Activated CD4-positive, alpha-beta T cell treated with anti-CD3 and anti-CD28 coated beads for 24 hours (primary cell): ENCODE measurements at places on chromosomes 3 and 15.

- no peak for DNase-seq
Measured at GRCh38 chr15:74179101-74179841, 5.8 kb downstream of the ISLR start.

- DNase-seq, result no peak
Measured at GRCh38 chr15:33148129-33148751, 46.3 kb downstream of the FMN1 start.

- DNase-seq, result peak; percentile 16
Measured at GRCh38 chr3:67381667-67382272, 272.6 kb downstream of the SUCLG2 start.

GRCh38 chr3:124516333-124516732, 213.9 kb upstream of the UMPS start:
- DNase-seq, result no peak

- DNase-seq, result no peak
Measured at GRCh38 chr3:18012436-18012835, 270.0 kb upstream of the TBC1D5 start.

GRCh38 chr3:181797431-181797830, 85.7 kb downstream of the SOX2 start:
- no peak for DNase-seq

GRCh38 chr3:23170291-23170690, 32.8 kb upstream of the UBE2E2 start:
- DNase-seq, result no peak

DNA sequence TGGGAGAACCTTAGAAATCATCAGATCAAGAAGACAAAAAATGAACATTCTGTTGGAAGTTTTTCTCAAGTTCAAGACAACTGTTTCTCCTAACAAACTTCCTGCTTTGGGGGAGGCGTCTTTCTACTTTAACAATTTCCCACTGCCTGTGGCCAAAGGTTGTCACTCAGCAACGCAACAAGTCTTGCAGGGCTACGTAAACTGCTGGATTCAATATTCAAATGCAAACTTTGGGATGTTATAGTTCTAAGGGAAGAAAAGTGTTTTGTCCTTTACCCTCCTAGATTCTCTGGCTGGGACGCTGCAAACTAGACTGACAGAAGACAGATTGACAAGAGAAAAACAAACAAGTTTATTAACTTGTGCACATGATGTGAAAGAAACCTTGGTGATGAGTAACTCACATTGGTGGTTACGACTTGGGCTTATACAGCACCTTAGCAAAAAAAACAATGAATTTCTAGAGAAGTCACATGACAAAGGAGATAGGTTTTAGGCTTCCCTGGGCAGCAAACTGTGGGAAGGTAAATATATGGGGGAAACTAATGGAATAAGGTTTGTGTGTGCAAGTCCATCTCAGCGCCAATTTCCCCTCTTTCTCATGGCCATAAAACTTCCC, 34.0 kb upstream of the ARPIN start:
- DNase-seq, result no peak

DNA sequence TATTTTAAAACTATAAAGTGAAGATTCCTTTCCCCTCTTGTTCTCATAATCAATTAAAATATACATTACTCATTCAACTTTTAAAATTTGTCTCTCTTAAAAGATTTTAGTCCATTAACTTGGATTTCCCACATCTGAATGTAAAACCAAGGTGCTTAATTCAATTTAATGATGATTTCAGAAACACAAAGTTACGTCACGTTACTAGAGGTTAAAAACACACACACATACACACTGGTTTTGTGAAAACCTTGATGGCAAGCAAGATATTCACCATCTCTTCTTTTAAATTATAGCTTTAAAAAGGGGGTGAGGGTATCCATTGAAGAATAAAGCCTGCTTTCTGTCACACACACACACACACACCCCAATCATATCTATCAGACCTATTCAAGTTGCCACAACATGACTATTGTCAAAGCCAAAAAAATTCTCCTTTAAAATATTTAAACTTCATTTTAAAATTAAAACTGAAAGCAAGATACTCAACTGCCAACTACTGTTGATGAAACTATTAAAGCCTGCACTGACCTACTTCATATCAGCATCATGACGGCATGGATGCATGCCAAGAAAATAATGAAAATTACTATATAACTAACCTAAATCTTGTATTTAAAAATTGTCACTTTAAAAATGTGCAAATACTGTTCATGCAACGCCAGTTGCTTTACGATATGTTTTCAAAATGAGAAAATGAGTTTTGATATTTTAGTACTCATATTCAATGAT, 2.1 kb downstream of the RFX7 start:
- no peak for DNase-seq

DNA sequence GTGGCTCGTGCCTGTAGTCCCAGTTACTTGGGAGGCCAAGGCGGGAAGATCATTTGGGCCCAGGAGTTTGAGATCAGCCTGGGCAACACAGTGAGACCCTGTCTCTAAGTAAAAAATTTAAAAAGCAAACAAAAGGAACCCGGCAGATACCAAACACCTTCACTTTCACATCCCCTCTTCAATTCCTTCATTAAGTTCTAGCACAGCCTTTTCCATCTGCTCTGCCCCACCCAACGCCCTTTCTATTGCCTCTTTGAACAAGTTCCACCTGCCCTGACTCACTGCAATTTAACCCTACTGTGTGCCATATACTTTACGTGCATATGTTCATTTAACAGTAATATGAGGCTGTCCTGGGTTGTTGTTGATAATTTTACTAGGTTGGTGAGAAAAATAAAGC, 12.4 kb upstream of the SPG11 start:
- DNase-seq, result no peak

- no peak for DNase-seq
Measured at GRCh38 chr3:108333961-108334360, 37.6 kb downstream of the HHLA2 start.

- DNase-seq, result no peak
Measured at GRCh38 chr15:93158097-93158900, 69.3 kb upstream of the RGMA start.

DNA sequence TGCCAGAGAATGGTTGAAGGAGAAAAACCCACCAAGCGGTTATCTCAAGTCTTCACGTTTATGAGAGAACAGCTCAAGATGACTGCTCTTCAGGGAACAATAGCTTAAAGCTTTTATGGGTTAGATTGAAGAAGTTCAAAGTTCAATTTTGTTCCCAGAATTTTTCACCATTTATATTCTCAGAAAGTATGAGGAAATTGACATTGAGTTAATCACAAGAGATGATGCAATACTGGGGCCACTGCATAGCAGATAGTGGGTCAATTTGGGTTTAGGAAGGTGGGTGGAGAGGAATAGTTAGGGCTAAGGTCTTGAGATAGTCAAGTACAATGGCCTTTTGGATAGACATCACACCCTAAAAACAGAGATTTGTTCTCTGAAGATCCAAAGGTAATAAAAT, 539.3 kb downstream of the SQOR start:
- DNase-seq, result no peak

DNA sequence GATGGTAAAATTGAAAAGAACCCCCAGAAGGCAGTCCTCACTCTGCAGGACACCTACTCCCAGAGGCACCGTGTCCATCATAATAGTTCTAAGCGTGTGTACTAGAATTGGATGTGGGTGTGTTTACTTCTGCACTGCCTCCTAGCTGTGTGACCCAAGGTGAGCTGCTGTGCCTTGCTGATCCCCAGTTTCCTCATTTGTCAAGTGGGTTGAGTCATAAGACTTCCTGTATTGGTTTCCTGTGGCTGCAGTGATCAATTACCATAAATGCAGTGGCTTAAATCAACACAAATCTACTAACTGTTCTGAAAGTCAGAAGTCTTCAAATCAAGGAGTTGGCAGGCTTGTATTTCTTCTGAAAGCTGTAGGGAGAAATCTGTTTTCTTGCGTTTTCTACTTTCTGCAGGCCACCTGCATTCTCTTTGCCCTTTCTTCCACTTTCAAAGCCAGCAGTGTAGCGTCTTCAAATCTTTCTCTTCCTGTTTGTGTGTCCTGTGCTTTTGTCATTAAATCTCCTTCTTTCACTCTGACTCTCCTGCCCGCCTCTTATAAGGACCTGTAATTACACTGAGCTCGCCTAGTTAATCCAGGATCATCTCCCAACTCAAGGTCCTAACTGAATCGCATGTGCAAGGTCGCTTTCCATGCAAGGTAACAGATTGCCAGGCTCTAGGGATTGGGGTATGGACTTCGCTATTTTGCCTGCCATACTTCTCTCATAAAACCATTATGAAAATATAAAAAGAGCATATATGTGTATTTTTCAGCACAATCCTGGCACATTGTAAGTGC, 59.0 kb downstream of the RORA start:
- no peak for DNase-seq

GRCh38 chr3:19711160-19711782, 222.7 kb downstream of the EFHB start:
- DNase-seq, result no peak

DNA sequence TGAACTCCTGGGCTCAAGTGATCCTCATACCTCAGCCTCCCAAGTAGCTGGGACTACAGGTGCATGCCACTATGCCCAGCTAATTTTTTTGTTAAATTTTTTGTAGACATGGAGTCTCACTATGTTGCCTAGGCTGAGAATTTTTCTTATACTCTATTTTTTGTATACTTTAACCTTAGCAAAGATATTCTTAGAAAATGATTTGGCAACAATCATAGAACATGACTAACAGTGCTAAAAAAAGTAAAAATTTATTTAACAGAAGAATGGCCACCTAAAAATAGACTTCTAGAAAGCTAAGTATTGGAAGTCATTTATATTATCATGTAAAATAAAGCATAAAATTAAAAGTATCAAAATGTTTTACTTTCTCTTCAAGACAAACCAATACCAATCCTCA, 322.3 kb downstream of the PLCL2 start:
- no peak for DNase-seq

DNA sequence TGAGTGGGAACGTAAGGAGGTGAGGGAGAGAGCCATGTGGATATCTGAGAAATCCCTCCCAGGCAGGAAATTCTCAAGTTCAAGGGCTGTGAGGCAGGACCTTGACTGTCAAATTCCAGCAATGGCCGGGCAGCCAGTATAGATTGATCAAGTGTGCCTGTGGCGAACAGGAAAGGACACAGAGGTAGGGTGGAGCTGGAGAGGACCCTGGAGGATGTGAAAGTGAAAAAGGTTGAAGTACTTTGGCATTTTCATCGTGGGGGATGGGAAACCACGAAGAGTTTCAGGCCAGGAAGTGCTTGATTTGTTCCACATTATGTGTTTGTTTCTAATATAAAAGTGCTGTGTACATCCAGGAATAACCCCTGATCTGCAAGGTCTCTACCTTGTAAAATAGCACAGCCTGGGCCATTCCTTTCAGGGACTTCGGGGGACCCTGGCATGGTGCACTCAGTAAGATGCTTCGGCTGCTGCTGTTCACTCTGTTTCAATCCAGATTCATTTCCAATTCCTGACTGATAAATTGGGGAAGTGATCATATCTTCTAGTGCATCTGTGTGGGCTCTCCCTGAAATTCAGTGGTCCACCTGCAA, 156.6 kb downstream of the MCTP2 start:
- DNase-seq, result no peak

DNA sequence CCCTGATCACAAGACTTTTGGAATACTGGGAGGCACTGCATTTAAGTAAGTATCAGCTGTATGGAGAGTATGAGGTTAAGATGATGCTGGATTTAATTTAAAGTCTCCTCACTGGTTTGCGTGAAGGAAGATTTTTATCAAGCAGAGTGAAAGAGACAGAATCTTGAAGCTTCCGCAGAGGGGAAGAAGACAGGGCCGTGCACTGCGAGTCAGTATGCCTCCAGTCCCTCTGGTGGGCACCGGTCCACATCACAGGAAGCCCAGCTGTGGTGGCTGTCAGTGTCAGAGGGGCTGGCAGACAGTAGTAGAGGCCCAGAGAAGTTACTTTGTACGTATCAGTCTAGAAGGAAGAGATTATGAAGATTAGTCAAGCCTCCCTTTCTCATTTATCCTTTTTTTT, 379.0 kb upstream of the TPRG1 start:
- no peak for DNase-seq

DNA sequence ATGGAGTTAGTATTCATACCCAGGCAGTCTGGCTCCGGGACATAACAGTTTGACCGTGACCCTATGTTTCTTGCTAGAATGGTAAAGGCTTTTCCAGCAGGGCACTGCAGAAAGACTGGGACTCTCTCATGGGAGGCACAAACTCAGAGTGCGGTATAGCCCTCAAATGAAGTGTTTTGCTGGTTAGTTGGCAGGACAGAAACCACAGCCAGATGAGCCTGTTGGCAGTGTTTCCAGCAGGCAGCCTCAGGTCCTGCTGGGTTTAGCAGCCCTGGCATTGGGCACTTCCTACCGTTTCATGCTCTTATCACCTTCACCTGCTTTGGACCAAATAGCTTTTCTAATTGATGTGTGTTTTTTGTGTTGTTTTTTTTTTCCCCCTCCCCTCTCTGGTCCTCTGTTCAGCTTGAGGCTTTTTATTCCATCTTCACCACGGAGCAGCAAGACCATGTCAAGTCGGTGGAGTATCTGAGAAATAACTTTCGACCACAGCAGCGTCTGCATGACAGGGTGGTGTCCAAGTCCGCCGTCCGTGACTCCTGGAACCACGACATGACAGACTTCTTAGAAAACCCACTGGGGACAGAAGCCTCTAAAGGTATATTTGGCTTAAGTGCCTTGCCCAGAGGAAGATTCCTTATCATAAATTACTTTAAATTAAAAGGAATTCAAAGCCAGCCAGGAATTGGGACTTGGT, 205.6 kb downstream of the FEZF2 start:
- DNase-seq, result no peak

- no peak for DNase-seq
Measured at GRCh38 chr3:137692803-137693431, 71.2 kb upstream of the SOX14 start.

DNA sequence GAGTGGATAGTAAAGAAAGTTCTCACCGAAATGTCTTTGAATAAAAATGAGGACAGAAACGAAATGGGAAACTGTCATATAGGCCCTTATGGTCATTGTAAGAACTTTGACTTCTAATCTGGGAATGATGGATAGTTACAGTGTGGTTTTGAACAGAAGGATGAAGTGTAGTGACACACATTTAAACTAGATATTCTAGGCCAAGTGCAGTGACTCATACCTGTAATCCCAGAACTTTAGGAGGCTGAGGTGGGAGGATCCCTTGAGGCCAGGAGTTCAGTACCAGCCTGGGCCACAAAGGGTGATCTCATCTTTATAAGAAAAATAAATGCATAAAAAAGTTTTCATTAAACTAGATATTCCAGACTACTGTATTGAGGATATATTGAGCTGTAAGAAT, 452.8 kb downstream of the ROBO1 start:
- DNase-seq, result no peak
